DMS53 (cell line): ENCODE measurements at places on chromosomes 13 and 19.

DNA sequence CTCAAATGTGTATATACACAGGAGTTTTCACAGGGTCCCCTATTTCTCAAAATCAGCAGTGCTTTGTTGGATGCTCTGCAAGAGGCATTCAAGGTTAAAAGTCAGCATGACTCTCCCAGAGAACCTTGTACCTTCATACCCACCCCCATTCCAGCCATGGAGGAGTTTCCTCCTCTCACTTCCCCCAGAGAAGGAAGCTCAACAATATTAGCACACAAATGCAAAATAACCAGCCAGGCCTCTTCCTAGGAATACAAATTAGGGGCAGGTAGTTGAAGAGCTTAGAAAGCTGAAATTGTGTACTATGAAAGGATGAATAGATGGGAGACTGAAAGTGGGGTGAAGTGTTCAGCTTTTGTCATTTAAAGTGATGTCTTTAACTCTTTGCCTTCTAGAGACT is 43.8 kb downstream of the SPRY2 start:
- DNase-seq: no peak

DNA sequence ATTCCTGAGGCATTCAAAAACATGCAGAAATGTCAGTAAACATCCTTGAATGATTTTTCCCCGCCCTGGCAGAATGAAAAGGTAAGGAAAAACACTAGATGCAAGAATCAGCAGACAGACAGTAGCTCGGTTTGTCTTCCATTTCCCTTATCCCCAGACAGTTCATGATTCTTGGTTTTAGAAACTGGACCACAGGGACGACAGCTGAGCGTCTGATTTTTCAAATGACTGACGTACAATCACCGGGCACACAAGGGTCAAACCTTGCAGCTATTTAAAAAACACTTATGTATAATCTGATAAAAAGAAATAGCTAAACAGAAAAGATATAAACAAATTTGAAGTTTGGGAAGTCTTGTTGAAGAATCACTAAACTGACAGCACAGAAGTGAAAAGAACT is 47.1 kb downstream of the DCLK1 start:
- no peak for DNase-seq

DNA sequence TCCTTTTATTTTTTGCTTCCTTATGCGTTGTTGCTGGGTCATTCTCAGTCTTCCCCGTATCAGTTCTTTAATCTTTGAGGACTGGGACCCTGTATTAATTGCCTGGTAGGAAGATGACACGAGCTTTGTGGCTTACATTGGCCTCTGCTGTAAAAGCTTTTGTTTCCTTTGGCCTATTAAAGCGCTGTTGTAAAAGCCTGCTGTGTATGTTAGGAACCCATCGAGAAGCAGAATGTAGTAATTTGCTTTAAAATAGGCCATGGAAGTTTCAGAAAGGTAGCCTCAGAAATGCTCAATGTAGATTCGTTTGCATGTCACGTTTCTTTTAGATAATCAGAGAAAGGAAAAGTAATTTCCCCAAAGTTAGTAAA is 257.5 kb upstream of the STARD13 start:
- peak; percentile 85 for DNase-seq

- no peak for DNase-seq
Observed at GRCh38 chr19:53915000-53915399, 5.9 kb downstream of the CACNG7 start.

DNA sequence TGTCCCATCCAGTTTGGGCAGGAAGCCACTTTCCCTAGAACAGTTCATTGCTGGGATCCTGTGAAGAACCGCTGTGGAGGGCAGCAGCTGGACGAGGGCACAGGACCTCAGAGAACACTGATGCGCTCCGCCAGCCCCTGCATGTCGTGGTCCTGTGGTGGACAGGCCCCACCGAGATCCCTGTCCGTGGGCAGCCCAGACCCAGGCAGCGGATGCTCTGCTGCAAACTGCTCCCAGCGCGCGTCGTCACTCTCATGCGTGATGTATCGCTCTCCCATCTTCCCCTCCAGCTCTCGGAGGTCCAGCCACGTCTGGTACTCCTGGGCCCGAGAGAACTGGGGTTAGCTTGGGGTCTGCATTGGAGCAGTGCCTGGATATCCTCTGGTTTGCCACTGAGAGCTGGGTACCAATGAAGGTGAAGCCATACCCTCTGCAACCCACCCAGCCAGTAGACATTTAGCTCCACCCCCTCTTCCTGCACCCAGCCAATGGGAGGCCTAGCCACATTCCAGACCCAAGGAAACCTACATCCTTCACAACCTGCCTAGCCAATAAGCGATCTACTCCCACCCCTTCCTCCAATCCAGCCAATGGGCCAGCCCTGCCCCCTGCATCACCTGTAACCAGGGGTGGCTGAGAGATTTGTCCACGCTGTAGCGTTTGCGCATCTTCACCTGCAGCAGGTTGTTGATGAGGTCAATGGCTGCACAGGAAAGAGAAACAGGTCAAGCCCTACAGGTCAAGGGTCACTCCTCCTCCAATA is 13.6 kb upstream of the DACT3 start:
- peak; percentile 58 for DNase-seq

DNA sequence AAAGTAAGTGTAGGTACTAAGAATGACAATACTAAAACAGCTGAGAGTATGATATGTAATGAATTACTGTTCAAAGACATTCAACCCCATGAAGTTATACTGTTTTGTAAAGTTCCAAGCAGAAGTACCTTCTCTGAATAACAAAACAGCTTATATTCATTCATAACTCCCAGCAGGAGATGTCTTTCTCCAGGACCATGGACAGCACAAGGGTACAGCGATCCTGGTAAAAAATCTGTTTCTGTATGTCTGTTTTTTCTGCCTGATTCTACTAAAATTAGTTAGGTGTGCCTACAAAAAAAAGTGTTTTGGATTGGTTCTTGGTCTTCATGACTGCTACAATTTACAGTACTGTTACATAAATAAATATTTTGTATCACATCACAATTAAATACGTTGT is 172.5 kb upstream of the SLITRK5 start:
- DNase-seq: no peak

GRCh38 chr19:6967967-6968366 is 53.3 kb downstream of the MBD3L2B start:
- no peak for DNase-seq

DNA sequence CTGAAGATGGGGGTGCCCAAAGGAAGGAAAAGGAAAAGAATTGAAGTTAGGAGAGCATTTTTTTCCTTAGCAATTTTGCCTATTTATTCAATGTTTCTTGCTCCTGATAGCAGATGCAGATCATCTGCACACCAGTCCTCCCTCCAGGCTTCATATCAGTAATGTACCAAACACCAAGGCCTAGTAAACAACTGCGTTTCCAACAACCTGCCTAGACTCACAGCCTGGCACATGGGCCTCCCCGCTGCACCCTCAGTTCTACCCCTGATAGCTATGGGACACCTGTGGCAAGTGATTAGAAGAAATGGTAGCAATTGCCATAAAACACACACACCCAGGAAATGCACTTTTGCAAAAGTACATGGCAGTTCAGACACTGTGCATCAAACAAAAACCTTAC is 30.4 kb upstream of the HMGB1 start:
- no peak for DNase-seq

GRCh38 chr13:53098455-53098854 is 69.8 kb downstream of the OLFM4 start:
- DNase-seq: peak; percentile 66

DNA sequence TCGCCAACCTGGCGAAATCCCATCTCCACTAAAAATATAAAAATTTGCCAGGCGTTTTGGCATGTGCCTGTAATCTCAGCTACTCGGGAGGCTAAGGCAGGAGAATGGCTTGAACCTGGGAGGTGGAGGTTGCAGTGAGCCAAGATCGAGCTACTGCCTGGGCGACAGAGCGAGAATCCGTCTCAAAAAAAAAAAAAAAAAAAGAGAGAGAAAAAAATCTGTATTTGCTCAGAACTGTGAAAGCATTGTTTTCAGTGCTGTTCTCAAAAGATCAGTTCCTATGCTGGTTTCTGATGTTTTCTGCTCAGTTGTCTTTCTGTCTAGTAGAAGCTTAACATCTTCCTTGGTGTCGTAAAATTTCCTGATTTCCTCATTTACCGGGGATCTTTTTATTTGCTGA is 2.5 kb downstream of the SF3A2 start:
- DNase-seq: no peak

DNA sequence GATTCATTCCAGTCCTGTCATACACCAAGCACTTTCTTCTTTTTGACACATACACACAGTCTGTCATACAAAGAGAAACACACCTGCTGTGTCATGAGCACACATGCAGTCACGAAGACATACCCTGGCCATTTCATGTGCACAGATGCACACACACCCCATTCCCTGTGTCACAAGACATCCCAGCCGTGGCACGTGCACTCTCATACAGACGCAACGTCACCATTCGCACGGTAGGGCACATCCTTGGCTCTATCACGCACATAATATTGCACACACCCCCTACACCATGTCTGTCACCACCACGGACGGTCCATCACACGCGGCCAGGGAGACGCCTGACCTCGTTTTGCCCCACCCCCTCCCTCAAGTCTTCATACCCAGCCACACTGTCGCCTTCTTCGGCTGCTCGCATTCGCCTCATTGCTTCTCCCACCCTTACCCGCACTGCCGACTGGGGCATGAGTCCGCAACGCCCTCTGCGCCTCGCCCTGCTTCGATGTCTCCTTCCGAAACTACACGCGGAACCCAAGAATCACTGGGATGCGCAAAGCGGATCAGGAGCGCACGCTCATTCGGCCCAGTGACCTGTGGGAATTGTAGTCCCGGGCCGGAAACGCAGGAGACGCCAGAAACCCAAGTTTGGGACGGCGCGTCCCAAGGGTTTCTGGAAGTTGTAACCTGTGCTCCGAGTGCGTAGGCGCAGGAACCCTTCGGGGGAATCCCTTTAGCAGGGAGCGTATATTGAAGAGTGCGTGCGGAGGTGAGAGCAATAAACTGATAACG is 6.8 kb upstream of the ZNF283 start:
- DNase-seq: peak; percentile 58

DNA sequence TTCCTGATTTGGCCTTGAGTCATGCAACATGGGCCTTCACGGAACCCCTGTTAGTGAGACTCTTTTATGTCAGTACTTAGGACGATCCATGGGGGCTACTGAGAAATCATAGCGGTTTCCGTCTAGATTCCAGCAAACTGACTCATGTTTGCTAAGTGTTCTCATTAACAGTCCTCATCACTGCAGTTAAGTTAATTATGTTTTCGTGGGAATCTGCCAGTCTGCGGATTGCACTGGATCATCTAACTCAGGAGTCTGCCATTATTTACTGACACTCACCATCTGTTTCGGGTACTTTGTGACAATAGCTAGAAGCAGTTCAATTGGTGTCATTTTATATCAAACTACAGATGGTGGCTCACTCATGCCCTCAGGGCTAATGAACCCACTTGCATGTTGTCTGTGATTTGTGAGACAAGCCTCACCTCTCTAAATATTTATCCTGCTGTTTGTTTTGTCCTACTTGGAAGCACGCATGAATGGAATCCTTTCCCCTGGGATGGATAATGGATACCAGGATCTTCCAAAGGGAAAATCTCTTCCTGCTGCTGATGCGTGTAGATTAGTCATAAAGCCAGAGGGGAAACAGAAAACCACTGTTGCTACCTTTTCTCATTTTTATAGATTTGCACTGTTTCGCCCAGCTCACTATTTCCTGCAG is 61.8 kb downstream of the RAB20 start:
- peak; percentile 48 for DNase-seq
